ENCODE measurements at places on chromosomes 7 and 10.

GRCh38 chr7:36406156-36406555 is 16.5 kb downstream of the ANLN start:
- DNase-seq, result no peak

DNA sequence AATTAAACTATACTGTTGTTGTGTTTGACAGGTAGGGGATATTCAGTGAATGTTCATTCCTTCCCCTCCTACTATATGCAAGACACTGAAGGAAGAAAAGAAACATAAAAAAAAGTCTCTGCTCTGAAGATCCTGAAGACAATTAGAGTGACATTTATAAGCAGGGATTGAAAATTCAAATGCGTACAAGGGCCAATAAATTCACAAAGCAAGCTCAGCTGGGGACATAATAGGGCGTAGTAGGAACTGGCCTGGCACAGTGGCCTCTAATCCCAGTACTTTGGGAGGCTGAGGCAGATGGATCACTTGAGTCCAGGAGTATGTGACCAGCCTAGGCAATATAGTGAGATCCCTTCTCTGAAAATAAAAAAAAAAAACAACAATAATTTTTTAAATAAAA is 104.9 kb upstream of the KMT2E start:
- DNase-seq, result no peak

GRCh38 chr10:126639084-126639483 is 31.4 kb downstream of the C10orf90 start:
- no peak for DNase-seq

- peak; percentile 71 for DNase-seq
Observed at GRCh38 chr10:79023240-79024162, 45.3 kb upstream of the ZMIZ1 start.

- DNase-seq, result no peak
Observed at GRCh38 chr10:22853906-22854447, 73.9 kb upstream of the ARMC3 start.

DNA sequence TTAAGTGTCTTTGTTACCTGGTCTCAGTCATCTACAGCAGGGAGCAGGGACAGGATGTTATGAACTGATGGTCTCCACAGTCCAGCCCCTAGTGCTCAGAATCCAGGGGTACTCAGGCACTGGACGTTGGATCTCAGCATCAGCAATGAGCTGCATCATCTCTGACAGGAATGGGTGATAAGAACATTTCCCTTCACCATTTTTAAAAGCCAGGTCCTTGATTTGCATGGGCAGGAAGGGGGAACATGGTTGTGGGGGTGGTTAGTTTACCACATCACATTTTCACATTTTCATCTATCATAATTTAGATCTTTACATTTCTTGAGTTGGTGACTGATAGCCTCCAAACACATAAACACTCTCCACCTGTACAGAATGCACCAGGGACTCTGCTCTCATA is 427.8 kb upstream of the NPVF start:
- no peak for DNase-seq

GRCh38 chr7:148192491-148192890 is 398.1 kb upstream of the C7orf33 start:
- DNase-seq, result no peak

DNA sequence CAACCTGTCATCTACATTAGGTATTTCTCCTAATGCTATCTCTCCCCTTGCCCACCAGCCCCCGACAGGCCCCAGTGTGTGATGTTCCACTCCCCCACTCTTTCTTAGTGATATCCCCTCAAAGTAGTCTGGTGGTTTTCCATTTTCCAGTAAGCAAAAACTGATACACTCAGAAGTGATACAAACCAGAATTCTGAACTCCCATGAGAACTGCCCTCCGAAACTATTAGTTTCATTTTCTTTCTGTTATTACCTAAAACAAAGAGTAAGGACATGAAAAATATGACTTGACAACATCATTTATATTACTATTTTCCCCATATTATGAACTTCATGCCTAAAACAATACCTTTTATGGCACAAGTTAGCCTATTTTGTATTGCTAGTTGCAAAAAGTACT is 175.0 kb downstream of the OTUD1 start:
- no peak for DNase-seq

GRCh38 chr10:20685462-20685861 is 211.6 kb downstream of the NEBL start:
- no peak for DNase-seq

- no peak for DNase-seq
Observed at GRCh38 chr10:87618566-87619423, 40.9 kb upstream of the PAPSS2 start.

- DNase-seq, result no peak
Observed at GRCh38 chr10:60148266-60148840, 241.3 kb downstream of the ANK3 start.

GRCh38 chr7:147513451-147513850 is 1077.1 kb upstream of the C7orf33 start:
- DNase-seq, result no peak

DNA sequence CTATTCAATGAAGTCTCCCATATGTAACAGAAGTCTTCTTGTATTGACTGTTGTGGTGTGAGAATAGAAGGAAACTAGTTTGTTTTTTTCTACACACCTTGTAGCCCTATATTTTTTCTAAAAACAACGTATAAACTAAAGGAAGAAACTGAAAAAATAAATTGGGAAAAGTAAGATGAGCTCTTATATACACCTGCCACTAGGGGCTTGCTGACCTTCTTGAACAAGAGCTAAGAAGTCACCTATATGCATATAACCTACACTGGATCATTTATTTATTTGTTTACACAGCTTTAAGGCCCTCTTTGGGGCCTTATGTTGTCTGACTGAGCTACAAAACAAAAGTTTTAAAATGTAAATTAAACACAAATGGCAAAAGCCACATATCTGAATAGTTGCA is 383.0 kb downstream of the HPSE2 start:
- DNase-seq, result no peak

DNA sequence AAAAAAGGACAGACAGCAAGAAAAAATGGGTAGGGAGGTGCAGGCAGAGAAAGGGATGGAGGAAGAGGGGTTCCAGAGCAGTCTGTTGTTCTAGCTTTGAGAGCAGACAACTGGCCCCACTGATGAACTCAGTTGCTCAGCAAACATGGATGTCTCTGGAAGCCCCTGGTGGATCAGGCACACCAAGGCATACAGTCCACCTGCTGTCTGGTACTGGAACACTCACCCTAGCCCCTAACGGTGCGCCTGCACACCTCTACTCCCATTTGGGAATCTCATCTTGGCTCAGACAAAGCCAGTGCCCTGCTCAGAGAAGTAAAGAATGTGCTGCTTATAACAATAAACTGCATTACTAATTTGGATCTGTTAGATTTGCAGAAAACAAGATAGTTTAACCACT is 7.7 kb downstream of the MACROH2A2 start:
- no peak for DNase-seq

GRCh38 chr10:71774916-71775702 is 1.8 kb upstream of the VSIR start:
- peak; percentile 42 for DNase-seq

DNA sequence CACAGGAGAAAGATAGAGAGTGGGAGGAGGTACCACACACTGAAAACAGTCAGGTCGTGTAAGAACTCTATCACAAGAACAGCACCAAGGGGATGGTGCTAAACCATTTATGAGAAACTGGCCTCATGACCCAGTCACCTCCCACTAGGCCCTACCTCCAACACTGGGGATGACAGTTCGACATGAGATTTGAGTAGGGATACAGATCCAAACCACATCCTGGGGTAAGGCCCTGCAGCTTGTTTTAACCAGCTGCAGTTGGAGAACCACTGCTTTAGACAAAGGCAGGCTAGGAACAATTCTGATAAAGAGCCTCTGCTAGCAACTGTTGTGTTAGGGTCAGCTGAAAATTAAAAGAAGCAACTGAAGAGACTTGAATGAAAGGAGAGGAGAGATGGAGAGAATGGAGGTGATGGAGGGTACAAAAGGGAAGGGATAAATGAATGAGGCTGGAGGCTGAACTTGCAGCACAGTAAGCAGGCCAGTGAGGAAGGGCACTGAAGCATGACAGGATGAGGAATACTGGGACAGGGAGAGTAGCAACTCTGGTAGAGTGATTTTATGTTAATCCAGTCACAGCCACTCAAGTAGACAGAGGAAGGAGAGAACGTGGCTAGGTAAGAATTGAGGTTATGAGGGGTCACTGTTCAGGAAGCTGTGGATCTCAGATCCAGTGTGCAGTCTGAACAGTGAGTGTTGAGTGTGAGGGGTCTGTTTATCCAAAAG is 23.6 kb downstream of the MEST start:
- no peak for DNase-seq

- DNase-seq, result no peak
Observed at GRCh38 chr10:132560241-132560731, 22.7 kb downstream of the INPP5A start.

DNA sequence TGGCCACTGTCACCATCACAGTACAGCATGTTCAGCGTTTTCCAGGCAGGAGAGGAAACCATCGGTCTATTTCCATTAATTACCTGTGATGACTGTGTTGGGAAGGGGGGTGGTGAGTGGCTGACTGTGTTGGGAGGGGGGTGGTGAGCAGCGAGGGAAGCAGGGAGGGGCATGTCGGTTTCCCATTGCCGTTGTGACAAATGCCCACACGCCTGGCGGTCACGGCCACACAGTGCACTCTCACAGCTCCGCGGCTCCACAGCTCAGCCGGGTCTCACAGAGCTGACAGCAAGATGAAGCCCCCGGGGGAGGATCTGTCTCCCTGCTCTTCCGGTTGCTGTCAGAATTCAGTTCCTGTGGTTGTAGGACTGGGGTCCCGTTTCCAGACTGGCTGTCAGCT is 39.0 kb downstream of the AP5Z1 start:
- no peak for DNase-seq
